ENCODE measurements at places on chromosomes 12 and 14.

GRCh38 chr12:50740307-50740706 lies 23.6 kb upstream of the ATF1 start:
- DNase-seq = no peak

DNA sequence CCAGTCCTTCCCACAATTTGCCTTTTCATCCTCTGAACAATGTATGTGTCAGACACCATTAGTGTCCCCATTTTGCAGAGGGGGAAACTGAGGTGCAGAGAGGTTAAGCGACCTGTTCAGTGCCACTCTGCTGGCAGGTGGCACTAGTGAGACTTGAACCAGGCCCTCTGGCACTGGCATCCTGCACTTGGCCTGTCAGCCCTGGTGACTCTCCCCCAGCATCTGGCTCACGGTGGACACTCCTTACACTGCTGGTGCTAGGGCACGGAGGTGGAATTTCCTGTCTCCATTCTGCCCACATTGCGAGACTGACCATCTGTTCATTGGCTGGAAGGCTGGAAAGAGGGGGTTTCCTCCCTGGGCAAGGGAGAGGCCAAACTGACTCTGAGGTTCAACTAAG lies 48.7 kb downstream of the CCNK start:
- no peak for DNase-seq

DNA sequence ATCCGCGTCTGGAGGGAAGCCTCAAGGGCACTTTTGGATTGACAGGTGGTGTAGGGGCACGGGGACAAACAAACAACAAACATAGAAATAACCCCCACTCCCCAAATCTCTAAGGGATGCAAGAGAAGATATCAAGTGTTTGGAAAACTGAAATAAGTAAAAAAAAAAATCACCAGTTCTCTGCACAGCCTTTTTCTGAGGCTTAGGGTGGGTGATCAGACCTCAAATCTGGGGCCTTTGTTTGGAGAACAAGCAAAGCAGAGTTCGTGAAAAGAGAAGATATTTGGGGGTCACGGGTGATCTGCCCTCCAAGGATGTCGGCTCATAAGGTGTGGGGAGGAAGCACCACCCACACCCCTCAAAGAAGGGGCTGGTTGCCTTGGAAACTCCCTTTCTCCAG lies 10.7 kb downstream of the TBX5 start:
- DNase-seq = no peak

- DNase-seq = peak; percentile 25
Observed at GRCh38 chr12:130872179-130873096, 572 bp downstream of the RAN start.

DNA sequence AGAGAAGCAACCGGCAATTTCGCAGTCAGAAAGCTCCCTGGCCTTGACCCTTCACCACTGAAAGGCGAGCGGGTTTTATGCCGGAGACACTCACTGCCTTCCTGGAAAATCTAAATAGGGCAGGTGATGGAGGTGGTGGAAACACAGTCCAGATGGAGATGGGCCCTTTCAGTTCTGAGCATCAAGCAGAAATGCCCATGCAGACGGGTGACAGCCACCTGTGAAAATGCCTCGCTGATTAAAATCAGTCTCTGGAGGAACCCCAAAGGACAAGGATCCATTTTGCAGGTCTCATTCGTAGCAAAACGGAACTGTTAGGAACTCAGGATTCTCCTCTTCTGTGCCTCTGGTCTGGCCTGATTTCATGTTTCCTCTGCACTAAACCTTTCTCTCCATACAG lies 74.2 kb downstream of the FZD10 start:
- DNase-seq = no peak

- no peak for DNase-seq
Observed at GRCh38 chr14:66595394-66595793, 87.4 kb downstream of the GPHN start.

- no peak for DNase-seq
Observed at GRCh38 chr12:19704966-19705365, 265.7 kb downstream of the AEBP2 start.

GRCh38 chr12:42969355-42969754 lies 379.8 kb upstream of the PRICKLE1 start:
- DNase-seq = no peak

All from SK-N-DZ (cell line).